ENCODE measurements at places on chromosomes 5 and 9.

- no peak for DNase-seq
Measured at GRCh38 chr5:54717459-54717858, 199.9 kb downstream of the SNX18 start.

- no peak for DNase-seq
Measured at GRCh38 chr9:99411479-99412115, 189.5 kb downstream of the SEC61B start.

DNA sequence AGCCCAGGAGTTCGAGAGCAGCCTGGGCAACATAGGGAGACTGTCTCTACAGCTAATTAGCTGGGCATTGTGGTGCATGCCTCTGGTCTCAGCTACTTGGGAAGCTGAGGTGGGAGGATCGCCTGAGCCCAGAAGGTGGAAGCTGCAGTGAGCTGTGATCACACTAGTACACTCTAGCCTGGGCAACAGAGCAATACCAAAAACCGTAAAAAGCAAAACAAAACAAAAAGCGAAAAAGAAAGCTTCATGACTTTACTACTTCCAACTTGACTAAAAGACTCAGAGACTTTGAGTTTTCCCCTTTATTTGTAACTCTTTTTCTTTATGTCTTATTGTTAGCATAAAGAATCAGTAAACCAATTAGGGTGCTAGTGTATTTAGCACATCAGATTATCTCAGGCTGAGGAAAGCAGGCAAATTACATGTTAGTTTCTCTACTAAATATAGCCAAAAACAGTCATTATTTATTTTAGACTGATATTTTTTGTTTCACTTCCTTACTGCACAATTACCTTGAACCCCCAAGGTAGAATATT lies 5.4 kb downstream of the RAD17 start:
- peak; percentile 52 for DNase-seq

- no peak for DNase-seq
Measured at GRCh38 chr9:69085569-69086283, 50.2 kb downstream of the FXN start.

DNA sequence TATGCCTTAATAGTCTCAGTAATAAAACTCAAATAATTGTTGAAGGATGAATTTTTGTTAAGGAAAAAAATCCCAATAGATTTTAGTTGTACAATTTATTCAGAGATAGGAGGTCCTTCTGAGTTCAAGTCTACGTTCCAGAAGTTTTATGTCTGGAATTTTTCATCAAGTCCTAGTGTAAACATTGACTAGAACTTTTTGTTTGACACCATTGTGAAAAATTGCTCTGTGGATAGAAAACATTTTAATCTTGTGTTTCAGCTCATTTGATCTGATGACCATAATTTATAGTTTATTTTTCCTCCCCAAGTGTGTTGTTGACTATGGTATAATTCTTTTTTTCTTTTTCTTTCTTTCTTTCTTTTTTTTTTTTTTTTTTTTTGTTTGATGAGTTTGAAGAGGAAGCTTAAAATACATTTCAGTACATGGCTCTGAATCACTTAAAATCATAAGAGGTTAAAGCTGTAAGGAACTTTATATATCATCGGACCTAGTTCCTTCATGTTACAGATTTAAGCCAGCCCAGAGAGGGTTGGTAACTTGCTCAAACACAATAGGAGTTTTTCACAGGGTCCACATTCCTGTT lies 20.7 kb downstream of the ITGA1 start:
- DNase-seq: no peak
